ENCODE measurements at places on chromosomes 11 and 22. TPM values are rescaled to one million over a fixed set of nuclear protein-coding genes. Genes with fewer than 3 reads are reported as not detected.

Gene ASPHD2
- total RNA-seq: 3.3 TPM

Gene DEPDC7
- 12.2 TPM for total RNA-seq

Gene AIFM3
- total RNA-seq: 0.36 TPM

Gene CTR9
- 35.5 TPM for total RNA-seq

Gene KCNQ1
- total RNA-seq: not detected

Gene UPK3A
- not detected for total RNA-seq

Gene DNAJB7
- not detected for total RNA-seq

Gene CRYBB3
- not detected for total RNA-seq

Gene HEPN1
- total RNA-seq: not detected

Gene IGF2
- 1.9 TPM for total RNA-seq

Gene OR5M10
- not detected for total RNA-seq

Gene ZDHHC8
- total RNA-seq: 18.5 TPM

Gene DMC1
- total RNA-seq: 7.2 TPM

Gene NPAS4
- total RNA-seq: not detected

Gene SAMM50
- 29.5 TPM for total RNA-seq

Gene NLRP14
- total RNA-seq: 0.16 TPM

Gene SLC6A5
- total RNA-seq: not detected

Measured in hair follicle dermal papilla cell (primary cell).